NCI-H187 (cell line): ENCODE measurements at places on chromosomes 1 and 21.
A peak's percentile ranks its signal among the peaks of the same experiment; 100 is the strongest.

GRCh38 chr1:246004301-246004700 lies 502.8 kb downstream of the SMYD3 start:
- DNase-seq: no peak

DNA sequence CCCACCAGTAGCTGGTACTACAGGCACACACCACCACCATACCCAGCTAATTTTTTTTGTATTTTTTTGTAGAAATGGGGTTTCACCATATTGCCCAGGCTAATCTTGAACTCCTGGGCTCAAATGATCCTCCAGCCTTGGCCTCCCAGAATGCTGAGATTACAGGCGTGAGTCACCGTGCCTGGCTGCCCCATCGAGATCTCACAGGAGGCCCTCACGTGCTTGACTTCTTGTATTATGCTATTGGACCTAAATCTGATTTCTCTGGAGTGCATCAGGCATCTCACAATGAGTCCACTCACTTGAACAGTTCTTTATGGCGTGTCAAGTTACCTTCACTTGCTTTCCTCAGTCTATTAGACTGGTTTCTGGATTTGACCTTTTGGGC lies 9.3 kb upstream of the RSRP1 start:
- DNase-seq: no peak

- no peak for DNase-seq
Observed at GRCh38 chr1:47568763-47569162, 130.9 kb downstream of the FOXD2 start.

- DNase-seq: peak; percentile 97
Observed at GRCh38 chr1:159945483-159946241, at the start of gene IGSF9. Gene IGSF9 (minus strand): TSS chr1:159945613. CDS start chr1:159943454, 2,159 bp downstream.

DNA sequence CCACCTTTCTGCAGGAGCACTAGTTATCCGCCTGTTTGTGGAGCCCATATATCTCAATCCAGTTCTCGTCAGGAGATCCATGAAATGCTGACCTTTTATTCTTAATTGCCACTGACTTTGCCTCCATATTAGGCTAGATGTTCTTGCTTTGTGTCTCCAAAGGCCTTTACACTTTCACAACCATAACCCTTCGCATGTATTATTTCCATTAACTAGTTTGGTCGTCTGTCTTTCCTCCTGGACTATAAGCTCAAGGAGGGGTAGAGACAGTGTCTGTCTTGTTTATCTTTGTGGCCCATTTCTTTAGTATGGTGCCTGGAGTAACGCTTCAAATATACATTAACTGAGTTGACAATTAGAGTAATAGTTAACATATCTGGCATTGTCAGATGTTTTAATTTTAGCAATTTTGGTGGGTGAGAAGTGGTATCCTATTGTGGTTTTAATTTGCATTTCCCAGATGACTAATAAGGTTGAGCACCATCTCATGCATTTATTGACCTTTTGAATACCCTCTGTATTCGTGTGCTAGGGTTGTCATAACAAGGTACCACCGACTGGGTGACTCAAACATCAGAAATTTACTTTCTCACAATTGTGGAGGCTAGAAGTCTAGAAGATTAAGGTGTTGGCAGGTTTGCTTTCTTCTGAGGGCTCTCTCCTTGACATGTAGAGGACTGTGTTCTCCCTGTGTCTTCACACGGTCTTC lies 21.7 kb upstream of the IL12RB2 start:
- DNase-seq: no peak

DNA sequence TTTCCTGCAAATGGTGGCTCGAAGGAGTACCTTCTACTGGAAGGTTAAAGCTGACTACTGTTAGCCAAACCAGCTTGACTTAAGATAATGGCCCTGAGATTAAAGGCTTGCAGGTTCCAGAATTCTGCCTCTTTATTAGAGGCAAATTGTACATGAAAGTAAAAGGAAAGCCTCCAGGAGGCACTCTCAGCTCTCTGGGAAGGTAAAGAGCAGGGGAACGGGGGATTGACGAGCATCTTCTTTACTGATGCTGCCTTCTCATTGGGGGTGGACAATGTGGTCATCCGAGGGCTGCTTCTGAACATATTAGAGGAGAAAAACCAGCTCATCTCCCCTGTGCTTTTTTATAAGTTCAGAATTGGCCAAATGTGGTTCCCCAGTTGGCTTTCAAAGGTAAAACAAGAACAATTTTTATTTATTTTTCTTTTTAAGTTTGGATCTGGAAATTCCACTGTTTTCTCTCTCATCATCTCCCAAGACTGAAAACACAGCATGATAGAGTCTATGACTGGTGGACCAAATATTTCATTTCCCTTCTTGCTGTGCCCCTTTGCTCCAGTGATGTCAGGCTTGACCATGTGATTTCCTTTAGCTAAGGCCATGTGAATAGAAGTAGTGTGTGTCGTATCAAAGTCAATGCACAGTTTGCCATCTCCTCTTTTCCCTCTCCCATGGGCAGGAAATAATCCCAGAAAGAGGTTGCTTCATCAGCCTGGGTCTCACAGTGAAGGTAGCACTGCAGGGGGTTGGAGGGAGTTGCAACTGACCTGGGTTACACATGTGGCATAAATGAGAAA lies 292.7 kb downstream of the PRDM2 start:
- DNase-seq: no peak

- no peak for DNase-seq
Observed at GRCh38 chr1:116257836-116258235, 115.2 kb upstream of the ATP1A1 start.

GRCh38 chr1:228334954-228335353 lies 71.7 kb downstream of the TRIM11 start:
- DNase-seq: no peak
